ENCODE measurements at places on chromosomes 5 and 9.

- DNase-seq: no peak
Measured at GRCh38 chr9:105117234-105117633, 127.2 kb upstream of the SLC44A1 start.

DNA sequence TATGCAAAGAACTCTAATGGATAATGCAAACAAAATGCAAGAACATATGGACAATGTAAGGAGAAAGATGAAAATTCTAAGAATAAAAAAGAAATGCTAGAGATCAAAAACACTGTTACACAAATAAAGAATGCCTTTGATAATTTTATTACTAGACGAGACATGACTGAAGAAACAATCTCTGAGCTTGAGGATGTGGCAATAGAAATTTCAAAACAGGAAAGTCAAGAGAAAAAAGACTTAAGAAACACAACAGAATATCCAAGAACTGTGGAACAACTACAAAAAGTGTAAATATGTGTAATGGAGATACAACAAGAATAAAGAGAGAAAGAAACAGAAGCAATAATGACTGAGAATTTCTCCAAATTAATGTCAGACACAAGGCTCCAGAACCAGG lies 140.5 kb upstream of the ACOT12 start:
- DNase-seq: no peak

DNA sequence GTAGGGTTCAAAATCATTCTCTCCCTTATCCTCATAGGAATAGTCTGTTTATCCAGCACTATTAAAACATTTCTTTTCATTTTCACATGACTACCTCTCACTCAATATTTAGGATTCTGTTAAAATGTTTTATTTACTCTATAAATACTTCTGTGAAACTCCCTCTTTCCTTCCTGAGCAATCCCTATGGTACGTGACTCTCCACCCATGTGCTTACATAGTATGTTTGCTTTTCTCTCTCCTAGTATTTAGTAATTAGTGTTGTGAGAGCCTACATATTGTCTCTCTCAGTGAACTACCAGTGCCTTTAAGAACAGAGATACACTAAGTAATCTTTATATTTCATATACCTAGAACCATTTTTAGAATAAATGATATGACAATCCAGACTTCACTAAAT lies 46.0 kb downstream of the PTPRD start:
- DNase-seq: no peak

DNA sequence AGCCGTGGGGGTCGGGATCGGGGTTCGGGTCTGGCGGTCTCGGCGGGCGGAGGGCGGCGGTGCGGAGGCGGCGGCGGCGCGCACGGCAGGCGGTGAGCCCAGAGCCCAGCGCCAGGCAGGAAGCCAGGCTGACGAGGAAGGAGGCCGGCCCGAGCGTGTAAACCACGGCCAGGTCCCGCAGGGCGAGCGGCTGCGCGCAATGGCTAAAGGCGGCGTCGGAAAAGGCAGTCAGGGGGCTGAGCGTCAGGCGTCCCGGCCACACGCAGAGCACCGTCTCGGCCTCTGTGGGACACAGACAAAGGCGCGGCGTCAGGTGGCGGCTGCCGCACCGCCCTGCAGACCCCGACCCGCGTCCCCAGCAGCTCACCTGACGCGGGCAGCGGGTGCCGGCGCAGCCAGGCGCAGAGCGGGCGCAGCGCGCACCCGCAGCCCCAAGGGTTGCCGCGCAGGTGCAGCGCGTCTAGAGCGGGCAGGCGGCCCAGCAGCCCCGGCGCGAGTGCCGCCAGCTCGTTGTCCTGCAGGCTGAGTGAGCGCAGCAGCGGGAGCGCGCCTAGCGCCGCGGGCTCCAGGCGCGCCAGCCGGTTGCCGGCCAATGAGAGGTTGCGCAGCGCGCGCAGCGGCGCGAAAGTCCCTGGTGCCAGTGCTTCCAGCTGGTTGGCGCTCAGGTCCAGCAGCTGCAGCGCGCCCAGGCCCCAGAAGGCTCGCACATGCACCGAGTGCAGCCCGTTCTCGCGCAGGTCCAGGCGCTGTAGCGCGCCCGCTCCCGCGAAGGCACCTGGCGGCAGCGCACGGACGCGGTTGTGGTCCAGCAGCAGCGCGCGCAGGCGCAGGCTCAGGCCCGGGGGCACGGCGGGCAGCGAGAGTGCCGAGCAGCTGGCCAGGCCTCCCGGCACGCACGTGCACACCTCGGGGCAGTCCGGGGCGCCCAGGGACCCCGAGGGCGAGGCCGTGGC lies 671 bp downstream of the LRRC26 start:
- DNase-seq: peak; percentile 66

DNA sequence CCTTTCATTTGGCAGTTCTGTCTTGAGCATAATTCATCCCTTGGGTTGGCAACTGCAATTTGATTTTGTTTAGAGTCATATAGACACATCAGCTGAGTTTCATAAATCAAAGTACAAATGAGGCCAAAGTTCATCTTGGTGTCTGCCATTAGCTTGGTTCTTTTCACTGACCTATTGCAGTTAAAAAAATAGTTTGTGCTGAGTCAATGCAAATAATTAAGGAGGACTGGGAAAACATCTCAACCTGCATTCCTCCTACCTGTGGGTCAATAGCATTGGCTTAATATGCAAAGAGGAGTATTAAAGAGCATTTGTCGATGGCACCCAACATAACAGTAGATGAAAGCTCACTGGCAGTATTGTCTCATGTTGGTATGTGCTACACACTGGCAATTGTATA lies 1.6 kb downstream of the PKD2L2 start:
- DNase-seq: no peak

- no peak for DNase-seq
Measured at GRCh38 chr5:103718108-103718507, 155.5 kb upstream of the NUDT12 start.

- DNase-seq: no peak
Measured at GRCh38 chr9:89189215-89189614, 10.6 kb upstream of the SHC3 start.

DNA sequence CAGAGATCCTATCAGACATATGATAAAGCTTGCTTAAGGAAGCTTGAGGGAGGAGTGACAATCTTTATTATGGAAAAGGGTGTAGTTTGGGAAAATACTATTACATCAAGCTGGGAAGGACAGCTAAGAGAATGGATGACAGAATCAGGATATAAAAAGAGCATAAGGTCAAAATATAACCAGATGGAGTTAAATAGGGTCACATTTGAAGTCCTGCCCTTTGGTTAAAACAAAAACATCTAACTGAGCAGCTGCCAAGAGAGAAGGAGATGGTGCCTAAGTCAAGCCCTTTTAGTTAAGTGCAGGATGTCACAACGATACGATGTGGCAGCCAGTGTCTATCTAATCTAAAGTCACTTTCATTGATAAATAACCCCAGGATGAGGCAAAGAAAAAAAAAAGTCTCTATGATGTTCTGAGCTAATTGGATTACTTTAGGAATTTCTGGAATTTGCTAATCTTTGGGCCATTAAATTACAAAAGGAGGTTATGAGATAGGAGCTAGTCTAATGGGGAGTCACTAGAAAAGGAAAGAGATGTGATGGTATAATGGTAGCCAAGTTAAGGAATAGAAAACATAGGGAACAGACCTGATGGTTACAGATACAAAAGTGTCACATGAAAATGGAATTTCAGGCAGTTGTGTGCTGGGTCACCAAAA lies 365.2 kb downstream of the PDE4D start:
- DNase-seq: no peak

- peak; percentile 20 for DNase-seq
Measured at GRCh38 chr5:126138281-126138931, 284.8 kb upstream of the GRAMD2B start.

GRCh38 chr9:104740621-104741020 lies 6.9 kb upstream of the NIPSNAP3A start:
- no peak for DNase-seq

DNA sequence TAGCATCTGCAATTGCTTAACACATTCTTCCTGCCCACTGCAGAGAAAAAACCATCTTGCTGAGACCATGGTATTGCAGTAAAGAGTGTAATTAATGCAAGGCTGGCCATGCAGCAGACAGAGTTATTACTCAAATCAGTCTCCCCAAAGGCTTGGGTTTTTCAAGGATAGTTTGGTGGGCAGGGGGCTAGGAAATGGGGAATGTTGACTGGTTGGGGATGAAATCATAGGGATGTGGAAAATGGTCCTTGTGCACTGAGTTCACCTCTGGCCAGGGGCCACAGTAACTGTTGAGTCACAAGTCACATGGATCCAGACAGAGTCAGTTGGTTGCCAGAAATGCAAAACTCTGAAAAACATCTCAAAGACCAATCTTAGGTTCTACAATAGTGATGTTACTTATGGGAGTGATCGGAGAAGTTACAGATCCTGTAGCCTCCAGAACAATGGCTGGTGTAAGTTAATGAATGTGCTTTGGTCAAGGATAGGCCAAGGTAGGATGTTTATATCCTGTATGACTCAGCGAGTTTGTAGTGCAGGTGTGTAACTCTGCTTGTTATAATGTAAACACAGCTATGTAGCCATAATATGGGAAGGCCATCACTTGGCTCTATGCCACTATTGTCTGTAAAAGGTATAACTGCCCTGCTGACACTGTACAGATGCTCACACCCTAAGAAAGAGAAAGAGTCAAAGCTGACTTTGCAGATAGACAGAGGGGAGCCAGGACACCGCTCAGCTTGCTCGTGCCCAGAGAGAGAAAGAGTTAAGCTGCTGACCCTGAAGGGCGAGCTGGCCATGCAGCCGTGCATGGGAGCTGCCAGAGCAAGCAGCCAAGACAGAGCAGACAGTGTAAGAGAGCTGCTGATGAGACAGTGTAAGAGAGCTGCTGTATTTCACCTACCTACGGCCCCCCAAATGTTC lies 27.2 kb downstream of the C9orf152 start:
- DNase-seq: no peak

DNA sequence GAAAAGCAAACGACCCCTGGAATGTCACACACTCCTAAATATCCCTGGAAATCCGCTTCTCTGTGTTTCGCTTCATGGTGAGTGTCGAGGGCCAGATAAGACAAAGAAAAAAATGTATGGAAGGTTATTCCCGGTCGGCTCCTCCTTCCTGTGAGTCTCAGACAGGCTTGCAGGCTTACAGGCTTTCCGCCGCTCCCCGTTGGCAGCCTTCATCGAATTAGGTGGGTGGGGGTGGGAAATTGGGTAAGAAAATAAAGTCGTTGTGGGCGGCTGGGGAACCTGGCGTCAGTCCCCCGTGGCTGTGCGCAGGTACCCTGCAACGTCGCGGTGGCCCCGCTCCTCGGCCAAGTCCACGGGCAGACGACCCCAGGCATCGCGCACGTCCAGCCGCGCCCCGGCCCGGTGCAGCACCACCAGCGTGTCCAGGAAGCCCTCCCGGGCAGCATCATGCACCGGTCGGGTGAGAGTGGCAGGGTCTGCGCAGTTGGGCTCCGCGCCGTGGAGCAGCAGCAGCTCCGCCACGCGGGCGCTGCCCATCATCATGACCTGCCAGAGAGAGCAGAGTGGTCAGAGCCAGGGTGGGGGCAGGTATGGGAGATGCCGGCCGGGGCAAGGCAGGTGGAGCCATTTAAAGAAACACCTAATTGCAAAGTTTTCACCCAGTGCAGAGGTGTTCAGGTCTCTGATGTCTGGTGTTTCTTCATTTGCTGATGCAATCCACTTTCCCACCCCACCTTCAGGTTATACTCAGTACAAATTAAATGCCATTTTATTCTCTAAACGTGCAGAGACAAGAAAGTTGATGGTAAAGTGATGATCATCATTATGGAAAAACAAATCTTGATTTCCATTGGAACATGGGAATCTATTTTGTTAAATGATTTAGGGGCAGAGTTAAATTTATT lies 3.2 kb downstream of the CDKN2B start:
- DNase-seq: peak; percentile 68

GRCh38 chr5:173242079-173242478 lies 7.1 kb upstream of the NKX2-5 start:
- DNase-seq: no peak

DNA sequence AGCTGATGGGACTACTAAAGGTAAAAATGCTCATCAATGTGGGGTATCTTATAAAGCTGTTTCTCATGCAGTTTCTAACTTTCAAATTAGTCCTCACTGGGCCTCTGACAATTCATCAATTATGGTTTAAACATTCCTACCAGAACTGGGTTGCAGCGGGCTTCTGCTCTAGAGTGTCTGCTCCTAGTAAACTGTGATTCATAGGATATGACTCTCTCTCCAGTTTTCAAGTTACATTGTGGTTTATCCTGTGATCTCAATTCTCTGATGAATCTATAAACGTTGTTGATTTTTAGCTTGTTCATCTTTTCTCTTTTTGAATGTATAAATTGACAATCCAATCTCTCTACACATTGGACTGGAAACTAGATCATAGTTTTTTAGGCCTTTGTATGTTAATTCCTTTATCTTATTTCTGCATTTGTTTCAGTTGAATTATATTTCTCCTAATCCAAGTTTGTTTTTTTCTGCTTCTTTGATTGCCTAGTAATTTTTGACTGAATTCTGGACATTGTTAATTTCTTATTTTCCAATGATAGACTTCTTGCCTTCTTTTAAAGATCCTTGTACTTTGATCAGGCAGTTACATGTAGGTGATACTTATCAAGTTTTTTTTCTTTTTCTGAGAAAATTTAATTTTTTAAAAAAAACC lies 822.6 kb downstream of the TLE1 start:
- DNase-seq: no peak

DNA sequence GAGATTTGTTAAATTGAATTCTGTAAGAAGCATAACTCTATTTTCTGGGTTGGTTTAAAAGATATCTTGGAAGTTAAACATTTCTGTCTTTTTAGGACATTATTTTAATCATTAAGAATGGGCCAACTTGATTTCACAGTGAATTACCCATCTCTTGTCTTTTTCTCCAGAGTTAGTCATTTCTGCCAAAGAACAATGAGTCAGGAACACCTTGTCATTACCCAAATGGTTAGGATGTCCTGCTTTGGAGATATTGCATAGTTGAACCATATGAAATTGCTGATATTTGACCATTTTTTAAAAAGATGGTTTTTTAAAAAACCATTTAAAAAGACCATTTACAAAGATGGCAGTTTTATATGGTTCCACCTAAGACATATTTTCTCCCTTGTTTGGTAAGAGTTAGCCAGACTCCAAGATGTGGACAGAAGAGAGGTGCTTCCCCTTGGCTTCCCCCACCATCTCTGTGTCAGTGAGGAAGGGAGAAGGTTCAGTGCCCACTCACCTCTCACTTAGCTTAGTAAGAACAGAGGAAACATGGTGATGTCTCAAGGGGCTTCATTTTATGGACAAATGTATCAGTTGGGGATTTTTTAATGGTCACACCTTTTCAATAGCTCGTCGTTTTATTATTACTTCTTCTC lies 103.0 kb downstream of the PCSK1 start:
- DNase-seq: no peak

DNA sequence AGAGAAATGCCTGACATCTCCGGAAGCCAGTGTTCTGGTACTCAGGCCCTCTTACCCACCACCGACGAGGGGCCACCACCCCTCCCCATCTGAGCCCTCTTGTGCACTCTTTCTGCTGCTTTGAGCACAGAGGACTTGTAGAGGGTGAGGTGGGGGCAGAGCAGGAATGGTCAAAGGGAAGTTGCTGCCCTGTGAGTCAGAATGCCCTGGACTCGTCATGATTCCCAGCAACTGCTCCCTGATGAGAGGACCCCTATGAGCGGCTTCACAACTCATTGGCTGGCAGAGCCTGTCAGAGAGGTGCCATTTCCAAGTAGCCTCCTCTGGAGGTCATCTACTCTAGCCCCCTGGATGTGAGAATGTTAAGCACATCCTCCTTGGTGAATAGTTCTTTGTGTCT lies 845 bp downstream of the ECSCR start:
- no peak for DNase-seq

Measured in NCI-H82 (cell line).